ENCODE measurements at places on chromosomes 12 and 14. TPM values are rescaled to one million over a fixed set of nuclear protein-coding genes. Genes with fewer than 3 reads are reported as not detected.

The IGF1 gene
- total RNA-seq, result 11.7 TPM

The ZFHX2 gene
- total RNA-seq, result 0.14 TPM

The ART4 gene
- total RNA-seq, result under 0.01 TPM

The KRT82 gene
- total RNA-seq, result not detected

The ZNF891 gene
- total RNA-seq, result 0.92 TPM

The MAP3K9 gene
- 0.14 TPM for total RNA-seq

The MMP17 gene
- 11.7 TPM for total RNA-seq

The ADAM21 gene
- total RNA-seq, result 0.55 TPM

The OR4E2 gene
- not detected for total RNA-seq

The DTX1 gene
- not detected for total RNA-seq

The TAS2R43 gene
- 1.3 TPM for total RNA-seq

The ALX1 gene
- 2.5 TPM for total RNA-seq

The CEBPE gene
- not detected for total RNA-seq

The LRFN5 gene
- total RNA-seq, result 1.3 TPM

The GNPTAB gene
- total RNA-seq, result 28.2 TPM

The CMA1 gene
- total RNA-seq, result not detected

The CLEC2A gene
- not detected for total RNA-seq

The PTPRO gene
- total RNA-seq, result 1.3 TPM

The HAL gene
- under 0.01 TPM for total RNA-seq

The KRT83 gene
- not detected for total RNA-seq

The POTEG gene
- not detected for total RNA-seq

The HOXC5 gene
- not detected for total RNA-seq

The PMEL gene
- total RNA-seq, result 0.28 TPM

The PLA2G1B gene
- total RNA-seq, result not detected

The MUCL1 gene
- total RNA-seq, result not detected
